ENCODE measurements at places on chromosomes 7 and 10. TPM values are rescaled to one million over a fixed set of nuclear protein-coding genes. Genes with fewer than 3 reads are reported as not detected.

DNA sequence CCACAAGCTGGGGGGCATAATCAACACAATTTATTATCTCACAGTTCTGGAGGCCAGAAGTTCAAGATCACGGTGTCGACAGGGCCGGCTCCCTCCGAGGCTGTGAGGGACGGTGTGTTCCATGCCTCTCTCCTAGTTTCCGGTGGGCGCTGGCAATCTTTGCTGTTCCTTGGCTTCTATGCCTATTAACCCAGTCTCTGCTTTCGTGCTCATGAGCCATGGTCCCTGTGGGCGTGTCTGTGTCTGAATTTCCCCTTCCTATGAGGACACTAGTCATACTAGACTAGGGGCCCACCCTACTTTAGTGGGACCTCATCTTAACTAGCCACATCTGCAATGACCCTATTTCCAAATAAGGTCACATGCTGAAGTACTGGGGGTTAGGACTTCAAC is 29.4 kb downstream of the HIPK2 start:
- DNase-seq: no peak

- DNase-seq: no peak
These were observed 1.2 kb downstream of the PLOD3 start for GRCh38 chr7:101216001-101216859.

MEOX2 gene
- total RNA-seq: 12.6 TPM

SFTPA1 gene
- not detected for total RNA-seq

- no peak for DNase-seq
These were observed 16.0 kb upstream of the OLAH start for GRCh38 chr10:15027741-15028140.

DNA sequence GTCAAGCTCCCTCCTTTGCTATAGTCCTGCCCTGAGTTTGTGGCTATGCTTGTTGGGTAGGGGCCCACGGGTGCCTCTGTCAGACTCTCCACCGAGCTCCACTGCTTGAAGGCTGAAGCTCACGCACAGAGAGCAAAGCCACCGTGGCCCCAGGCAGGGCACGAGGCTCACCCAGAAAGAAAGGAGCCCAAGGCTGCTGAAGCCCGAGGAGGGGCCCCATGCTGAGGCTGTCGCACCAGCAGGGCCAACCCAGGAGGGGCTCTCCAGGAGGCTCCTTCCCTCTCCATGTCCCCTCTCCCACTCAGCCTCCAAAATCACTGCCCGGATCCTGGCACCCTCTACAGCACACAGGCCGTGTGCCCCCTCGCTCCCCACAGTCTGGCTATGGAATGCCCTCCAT is 50.5 kb downstream of the YKT6 start:
- no peak for DNase-seq

DNA sequence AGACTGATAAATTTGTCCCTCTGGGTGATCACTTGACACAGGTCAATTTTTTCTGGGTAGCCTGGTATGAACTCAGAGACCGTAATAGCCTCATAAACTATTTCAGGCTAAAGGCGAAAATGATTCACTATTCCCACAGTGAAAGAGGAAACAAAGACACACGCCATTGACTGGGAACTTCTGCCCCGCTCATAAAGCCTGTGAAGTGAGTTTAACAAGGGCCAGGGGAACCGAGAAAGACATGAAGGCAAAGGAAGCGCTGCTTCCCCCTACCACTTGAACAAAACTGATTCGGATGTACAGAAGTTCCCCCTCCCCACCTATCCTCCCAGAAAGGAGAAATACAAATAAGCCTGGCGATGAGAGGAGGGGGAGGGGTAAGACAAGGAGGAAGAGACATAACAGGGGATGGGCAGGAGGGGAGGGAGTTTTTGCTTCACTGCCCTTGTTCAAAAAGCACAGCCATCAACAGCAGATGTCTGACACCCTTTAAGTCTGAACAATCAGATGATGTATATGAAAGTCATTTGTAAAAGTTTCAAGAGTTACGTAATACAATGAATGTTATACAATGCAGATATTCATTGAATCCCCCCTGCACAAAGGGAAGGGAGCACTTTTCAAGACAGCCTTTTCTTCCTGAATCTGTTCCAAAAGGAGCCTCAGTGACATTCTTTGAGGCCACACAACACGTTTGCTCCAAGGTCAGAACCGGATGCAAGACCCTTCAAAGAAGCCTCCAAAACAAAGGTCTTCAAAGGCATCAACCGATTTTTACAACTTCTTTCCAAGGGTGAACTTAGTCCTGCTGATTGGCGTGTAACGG is 734 bp downstream of the ABCB4 start:
- no peak for DNase-seq

GRCh38 chr10:118035354-118036005 is 11.3 kb downstream of the RAB11FIP2 start:
- no peak for DNase-seq

DNA sequence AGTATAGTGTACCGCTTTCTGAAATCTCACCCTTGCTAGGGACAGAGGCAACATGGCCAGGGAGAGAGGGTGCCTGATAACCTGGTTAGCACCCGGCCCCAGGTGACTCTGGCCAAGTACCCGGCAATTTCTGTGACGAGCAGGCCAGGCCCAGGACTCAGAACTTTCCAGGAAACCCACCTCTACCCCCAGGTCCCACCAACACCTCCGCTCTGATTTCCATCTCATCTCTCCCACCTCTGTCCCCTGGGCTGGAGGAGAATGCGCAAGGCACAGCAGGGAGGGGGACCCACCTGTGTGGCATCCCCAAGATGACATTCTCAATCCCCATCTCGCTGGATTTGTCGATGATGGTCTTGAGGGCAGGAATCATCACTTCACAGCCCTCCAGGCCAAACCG is 11.6 kb downstream of the OGDHL start:
- no peak for DNase-seq

DNA sequence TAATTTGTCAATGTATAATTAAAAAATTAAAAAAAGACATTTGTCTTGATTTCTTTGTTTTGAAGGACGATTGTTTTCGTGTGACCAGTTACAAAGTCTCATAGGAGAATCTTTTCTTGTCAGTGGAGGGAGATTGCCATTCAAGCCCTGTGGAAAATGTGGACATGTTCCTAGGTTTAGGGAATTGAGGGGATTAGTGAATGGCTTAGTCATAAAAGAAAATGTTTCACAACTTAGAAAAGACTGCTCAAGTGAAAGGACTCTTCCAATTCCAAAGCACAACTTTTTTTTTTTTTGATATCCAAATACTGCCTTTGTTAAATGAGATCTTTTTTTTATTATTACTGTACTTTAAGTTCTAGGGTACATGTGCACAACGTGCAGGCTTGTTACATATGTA is 140.7 kb upstream of the HABP2 start:
- DNase-seq: no peak

TECTB gene
- not detected for total RNA-seq

UMAD1 gene
- total RNA-seq: 25.2 TPM

FRMD4A gene
- 6.1 TPM for total RNA-seq

CYP26C1 gene
- 0.39 TPM for total RNA-seq

- no peak for DNase-seq
These were observed 910 bp downstream of the ARHGAP19 start for GRCh38 chr10:97291357-97292096.

TRIM8 gene
- 52.1 TPM for total RNA-seq

DNA sequence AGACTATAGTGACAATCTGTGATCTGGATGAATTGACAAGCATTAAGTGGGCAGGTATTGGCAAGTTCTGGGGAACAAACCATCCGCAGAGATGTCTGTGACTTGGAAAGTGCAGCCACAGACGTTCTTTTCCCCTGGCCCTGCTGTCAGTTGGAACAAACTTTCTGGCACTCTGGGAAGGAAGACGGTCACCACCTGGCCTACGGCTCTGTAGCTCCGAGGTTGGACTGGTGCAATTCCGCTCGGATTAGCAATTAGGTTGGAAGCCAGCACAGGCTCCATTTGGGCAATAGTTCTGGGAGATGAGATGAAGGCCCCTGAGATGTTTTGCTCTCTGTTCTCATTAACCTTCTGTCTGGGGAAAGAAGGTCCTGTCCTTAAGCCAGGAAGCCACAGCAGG is 437.5 kb downstream of the CALN1 start:
- DNase-seq: no peak

DNA sequence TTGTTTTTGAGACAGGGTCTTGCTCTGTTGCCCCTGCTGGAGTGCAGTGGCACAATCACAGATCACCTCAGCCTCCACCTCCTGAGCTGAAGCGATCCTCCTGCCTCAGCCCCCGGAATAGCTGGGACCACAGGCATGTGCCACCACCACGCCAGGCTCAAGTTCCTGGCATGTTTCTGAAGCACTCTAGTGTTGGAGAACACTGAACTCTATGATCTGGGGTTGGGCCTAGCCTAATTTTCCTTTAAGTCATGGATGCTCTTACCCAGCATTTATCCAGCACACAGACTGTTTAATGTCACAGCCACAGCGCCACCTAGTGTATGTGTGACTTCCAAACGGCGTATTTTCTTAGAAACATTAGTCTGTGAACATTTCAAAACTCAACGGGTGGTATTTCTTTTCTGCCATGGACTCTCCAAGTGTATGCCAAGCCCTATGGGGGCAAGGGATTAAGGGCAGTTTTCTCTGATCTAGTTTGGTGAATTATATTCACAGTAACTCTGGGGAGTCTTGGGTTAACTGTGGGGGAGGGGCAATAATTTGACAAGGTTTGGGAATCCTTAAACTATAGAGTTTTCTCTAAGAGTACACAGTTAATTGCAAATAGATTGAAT is 91.8 kb downstream of the CREM start:
- peak; percentile 73 for DNase-seq

DNA sequence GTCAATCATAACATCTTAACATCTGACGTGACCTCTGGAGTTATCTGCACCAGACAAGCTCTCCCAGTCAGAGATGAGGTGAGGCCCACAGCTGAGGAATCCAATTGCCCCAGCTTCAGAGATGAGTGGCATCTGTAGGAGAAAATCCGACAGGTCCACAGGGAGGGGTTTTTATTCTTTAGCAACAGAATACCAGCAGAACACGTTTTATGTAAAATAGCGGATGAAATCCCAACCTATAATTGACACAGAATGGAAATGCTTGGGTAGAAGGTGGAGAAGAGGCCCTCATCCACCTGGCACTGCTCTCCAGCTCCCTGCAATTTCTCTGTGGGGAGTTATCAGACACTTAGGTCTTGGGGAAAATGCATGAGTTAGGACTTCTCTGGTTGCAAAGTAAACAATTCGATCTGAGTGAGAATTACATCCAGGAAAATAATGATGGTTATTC is 144.2 kb upstream of the NRP1 start:
- no peak for DNase-seq

GRCh38 chr10:7157091-7157490 is 253.7 kb downstream of the SFMBT2 start:
- DNase-seq: no peak

DNA sequence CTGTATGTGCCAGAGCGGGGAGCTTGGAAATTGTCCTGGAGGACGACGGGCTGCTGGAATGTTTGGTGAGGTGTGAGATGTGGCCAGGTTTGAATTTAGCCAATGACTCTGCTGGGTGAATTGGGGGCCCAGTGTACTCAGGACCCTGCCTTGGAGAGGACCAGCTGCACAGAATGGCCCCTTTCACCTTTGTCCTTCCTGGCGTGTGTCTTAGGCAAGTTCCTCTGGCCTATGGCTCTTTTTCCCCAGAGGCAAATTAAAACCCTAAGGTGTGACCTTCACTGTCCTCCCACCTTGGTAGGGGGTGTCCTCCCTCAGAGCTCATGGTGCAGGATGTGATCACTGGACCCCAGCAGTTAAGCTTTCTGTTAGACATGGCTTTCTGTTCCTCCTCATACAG is 47.8 kb downstream of the CXCL12 start:
- DNase-seq: no peak

ITIH2 gene
- total RNA-seq: 1.7 TPM

GRCh38 chr7:107007892-107008287 is 36.6 kb upstream of the PRKAR2B start:
- DNase-seq: no peak

GRCh38 chr7:46603780-46604179 is 682.7 kb upstream of the IGFBP3 start:
- no peak for DNase-seq

GRCh38 chr10:63464402-63465292 is 1.1 kb downstream of the JMJD1C start:
- DNase-seq: peak; percentile 79

FAM131B gene
- total RNA-seq: 0.19 TPM

DNA sequence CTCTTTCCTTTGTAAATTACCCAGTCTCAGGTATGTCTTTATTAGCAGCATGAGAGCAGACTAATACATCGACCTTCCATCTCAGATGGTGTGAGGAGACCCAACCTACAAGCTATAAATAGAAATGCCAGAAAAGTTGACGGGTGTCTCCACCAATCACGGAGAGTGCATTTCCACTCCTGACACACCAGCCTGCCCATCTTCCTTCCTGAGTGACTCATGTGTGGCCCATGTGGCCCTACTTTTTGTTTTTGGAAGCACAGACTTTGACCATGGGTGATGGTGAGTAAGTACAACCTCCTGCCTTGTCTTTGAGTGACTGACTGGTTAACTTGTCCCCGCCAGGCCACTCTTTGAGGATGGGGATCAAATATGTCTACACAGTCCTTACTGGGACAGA is 147.0 kb downstream of the OAT start:
- DNase-seq: no peak

DNA sequence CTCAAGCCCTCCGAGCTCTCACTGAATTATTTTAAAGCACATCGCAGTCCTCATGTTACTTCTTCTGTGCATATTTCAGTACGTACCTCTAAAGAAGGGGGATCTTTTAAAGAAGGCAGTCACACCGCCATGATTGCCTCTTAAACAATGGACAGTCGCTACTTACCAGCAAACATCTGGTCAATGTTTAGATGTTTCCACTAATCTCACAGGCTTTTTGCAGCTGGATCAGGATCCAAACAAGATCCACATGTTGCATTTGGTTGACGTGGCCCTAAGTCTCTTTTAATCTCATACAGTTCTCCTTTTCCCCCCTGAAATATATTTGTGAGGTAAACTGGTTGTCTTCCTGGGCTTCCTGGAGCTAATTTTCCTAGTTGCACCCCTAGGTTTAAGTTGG is 50.0 kb downstream of the PRF1 start:
- DNase-seq: no peak

All from Calu3 (cell line).